ENCODE measurements at places on chromosomes 3 and 15.

DNA sequence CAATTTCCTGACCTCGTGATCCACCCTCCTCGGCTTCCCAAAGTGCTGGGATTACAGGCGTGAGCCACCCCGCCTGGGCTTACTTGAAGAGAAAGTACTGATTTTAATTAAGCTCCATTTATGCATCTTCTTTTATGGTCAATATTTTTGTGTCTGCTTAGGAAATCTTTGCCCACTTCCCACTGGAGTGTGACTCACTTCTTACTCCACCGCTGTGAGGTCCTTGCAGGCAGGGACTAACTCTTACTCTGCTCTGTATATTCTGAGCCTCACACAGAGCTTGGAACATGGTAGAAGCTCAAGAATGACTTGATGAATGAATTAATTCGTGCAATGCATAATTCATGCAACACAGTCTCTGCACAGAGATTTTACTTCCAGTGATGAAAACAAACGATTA lies 2.9 kb upstream of the TM4SF19 start:
- no peak for DNase-seq

- no peak for DNase-seq
These were observed 387.4 kb downstream of the PTPRG start for GRCh38 chr3:61948699-61949305.

GRCh38 chr3:168123201-168124176 lies 27.8 kb upstream of the GOLIM4 start:
- DNase-seq, result peak; percentile 53

- DNase-seq, result no peak
These were observed 304.9 kb upstream of the WNT5A start for GRCh38 chr3:55792009-55792408.

- peak; percentile 4 for DNase-seq
These were observed 990.9 kb downstream of the PLOD2 start for GRCh38 chr3:145170121-145170520.

DNA sequence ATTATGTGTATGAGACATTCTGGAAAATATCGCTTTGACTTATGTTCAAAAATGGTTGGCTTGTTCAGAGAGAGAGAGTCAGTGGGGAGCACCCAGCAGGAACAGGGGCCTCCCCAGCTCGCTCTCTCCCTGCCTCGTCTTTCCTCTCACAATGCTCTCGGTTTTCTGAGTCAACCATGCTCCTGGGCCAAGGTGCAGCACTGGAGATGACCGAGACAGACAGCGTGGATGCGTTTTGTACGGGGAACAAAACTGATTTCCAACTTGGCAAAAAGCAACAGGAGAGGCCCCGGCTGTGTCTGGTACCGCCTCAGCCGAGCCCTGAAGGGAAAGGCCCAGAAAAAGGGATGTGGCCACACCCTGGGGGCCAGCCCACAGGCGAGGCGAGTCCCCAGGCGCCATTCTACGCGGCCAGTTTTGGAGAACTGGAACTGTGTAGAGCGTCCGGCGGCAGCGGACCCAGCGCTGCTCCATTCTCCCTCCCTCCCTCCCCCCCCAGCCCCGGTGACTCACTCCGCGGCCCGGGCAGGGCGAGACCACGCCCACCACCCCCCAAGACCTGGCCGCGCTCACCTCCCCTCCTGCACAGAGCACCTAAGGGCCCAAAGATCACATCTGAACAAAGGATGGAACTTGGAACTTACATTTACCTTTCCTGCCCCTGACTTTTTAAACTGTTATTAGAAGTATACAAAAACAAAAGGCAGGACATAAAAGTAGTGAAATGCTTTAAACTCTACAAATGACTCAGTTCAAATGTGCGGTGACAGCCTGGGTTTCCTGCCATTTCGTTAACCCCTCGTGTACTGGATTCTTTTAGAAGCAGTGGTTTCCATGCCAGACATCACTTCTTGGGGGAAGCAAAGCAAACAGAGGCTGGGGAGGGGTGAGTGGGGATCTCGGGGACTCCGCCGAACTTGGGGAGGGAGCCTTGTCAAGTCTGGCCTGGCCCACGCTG lies 12.7 kb downstream of the ATP10A start:
- no peak for DNase-seq

GRCh38 chr3:99753268-99753975 lies 64.2 kb upstream of the CMSS1 start:
- DNase-seq, result peak; percentile 56

DNA sequence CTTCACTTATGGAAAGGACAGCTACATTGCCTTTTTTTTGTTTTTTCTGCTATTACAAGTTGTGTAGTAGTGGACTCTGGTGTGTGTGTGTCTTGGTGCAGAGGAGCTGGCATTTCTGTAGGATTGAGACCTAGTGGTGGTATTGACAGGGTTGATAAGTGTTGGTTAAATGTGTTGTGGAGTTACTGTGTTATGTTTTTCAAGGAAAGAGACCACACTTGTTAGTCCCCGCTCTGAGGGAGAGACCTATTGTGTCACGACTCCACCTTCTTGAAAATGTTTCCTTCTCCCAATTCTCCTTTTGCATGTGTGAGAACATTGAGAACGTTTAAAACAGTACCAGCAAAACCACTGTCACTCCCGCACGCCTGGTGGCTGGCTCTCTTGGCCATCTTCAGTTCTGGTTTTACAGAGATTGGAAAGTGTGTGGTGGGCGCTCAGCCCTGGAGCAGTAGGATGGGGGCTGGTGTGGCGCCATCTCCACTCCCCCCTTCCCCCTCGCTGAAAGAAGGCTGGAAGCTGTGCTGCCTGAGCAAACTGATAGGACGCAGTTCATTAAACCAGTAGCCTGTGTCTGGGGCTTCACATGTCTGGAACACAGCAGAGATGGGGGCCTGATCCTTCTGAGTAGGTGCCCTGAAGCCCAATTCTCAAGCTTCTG lies 5.5 kb downstream of the KLF13 start:
- no peak for DNase-seq

DNA sequence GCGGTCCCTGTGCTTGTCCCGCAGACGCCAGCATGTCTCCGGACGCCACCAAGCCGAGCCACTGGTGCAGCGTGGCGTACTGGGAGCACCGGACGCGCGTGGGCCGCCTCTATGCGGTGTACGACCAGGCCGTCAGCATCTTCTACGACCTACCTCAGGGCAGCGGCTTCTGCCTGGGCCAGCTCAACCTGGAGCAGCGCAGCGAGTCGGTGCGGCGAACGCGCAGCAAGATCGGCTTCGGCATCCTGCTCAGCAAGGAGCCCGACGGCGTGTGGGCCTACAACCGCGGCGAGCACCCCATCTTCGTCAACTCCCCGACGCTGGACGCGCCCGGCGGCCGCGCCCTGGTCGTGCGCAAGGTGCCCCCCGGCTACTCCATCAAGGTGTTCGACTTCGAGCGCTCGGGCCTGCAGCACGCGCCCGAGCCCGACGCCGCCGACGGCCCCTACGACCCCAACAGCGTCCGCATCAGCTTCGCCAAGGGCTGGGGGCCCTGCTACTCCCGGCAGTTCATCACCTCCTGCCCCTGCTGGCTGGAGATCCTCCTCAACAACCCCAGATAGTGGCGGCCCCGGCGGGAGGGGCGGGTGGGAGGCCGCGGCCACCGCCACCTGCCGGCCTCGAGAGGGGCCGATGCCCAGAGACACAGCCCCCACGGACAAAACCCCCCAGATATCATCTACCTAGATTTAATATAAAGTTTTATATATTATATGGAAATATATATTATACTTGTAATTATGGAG lies 79.1 kb downstream of the SMAD6 start:
- no peak for DNase-seq

- DNase-seq, result no peak
These were observed 157.0 kb downstream of the TLE3 start for GRCh38 chr15:69940441-69941300.

DNA sequence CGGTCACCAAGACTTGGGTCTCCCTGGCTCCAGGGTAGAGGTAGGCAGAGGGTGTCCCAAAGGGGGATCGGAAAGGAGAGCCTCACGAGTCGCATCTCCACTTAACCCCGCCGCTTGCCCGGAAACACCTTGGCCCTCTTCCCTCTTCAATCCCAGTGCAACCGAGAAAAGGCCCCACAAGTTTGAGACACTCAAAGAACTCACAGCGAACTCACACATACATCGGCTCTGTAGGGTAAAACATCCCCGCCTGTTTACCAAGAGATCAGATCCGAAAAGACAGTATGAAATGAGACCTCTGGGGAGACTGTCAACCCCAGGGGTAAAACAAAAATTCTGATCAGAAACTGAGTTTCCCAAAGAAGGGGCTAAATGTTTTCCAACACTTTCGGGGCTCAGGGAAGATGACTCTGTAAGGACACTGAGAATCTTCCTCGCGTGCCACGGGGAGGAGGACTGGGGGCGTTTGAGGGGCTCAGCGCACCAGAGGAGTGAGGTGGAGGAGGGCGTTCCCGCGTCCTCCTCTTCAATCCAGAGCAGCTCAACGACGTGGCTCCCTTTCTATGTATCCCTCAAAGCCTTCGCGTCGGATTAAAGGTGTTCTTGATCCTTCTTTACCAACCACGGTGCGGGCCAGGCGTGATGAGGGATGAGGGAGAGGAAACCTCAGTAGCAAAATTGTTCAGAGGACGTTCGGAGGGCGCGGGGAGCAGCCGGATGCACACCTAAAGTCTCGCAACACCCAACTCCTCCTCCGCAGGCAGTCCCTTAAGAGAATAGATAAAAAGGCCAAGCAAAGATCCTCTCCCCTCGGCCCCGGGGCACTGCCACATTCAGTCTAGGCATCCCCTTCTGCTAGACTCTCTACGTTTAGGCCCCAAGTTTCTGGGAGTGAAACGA lies 3.7 kb downstream of the WNT5A start:
- no peak for DNase-seq

- no peak for DNase-seq
These were observed 158.6 kb downstream of the RAP2B start for GRCh38 chr3:153320585-153321128.

- DNase-seq, result no peak
These were observed 189.0 kb upstream of the TMC3 start for GRCh38 chr15:81562986-81563385.

- DNase-seq, result no peak
These were observed 318.5 kb upstream of the TBL1XR1 start for GRCh38 chr3:177515786-177516157.

DNA sequence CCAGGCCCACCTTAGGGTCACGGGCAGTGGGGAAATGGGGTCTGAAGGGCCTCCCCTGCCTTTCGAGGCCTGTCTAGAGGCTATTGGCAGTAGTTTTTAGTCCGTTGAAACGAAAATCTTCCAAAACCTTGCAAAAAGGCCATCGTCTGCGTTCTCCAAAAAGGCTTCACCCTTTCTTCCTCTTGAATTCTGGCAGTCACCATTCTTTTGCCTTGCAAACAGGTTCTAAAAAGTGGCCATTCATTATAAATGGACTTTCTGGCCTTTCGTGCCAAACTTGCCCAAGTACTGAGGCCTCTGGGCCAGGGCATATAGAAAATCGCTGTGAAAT lies 367 bp upstream of the TARS3 start:
- DNase-seq, result no peak

DNA sequence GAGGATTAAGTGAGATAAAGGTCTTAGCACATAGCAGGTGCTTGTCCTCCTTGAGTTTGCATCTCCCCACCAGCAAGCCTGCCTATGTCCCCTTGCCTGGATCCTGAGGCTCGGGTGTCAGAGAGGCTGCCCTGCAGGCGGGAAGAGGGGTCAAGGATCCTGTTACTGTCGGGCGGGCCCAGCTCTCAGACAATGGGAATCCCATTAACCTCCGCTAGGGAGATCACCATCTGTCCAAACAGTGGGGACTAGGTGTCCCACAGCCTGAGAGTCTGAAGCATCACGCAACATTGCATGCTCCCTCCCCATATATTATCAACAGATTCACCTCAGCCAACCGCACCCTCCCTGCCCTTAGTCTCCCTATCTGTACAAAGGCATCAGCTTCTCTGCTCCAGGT lies 151.4 kb downstream of the FBLN2 start:
- no peak for DNase-seq

DNA sequence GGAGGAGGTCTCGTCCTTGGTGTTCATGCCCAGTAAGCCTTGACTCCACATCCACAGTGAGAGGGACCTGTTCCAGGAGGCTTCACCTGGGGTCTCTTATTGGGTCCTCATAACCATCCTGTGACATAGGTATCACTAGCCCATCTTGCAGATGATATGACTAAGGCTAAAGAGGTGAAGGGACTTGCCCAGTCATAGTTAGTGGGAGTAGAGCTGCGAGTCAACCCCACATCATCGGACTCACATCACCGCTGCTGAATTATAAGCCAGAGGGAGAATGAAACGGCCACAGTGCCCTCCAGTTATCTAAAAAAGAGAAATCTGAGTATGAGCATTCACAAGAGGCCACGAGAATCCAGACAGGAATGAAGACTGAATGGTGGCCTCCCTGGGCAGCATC lies 66.0 kb downstream of the MESD start:
- no peak for DNase-seq

All from midbrain (tissue), 1 donor.